ENCODE measurements at places on chromosomes 3 and 15.

DNA sequence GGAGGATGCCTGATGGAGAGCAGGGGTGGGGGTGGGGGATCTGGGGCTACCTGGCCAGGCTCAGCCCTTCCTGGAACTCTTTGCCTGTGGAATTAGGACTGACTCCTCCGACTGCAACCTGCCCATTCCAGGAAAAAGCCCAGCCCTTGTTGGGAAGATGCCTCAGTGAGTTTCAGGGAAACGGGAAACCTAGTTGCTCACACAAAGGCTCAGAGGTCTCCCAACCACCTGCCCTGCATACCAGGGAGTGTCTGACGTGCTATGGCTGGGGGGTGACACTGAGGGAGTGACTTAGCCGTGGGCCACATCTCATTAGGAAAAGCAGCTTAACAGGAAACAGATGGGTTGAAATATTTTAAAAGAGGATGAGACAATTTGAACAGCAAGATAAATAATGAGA, 27.9 kb downstream of the CYP8B1 start:
- no peak for DNase-seq

DNA sequence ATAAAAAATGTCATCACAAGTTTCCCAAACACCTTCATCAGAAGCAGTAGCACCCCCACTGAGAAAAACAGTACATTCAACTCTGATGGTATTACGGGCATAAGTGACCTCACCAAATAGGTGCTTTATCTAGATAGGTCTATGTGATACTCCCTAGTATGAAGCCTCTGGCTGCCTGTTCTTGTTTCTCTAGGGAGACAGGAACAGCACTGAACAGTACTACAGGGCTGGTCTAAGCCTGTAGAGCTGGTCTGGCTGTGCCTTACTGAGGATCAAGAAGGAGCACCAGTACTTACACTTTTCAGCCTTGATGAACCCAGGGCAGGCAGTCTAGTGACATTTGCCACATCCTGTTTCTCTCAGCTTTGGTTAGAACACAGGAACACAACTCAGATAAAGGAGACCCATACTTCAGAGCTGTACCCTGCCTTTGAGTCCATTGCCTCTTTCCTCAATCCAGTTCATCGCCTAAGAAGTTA, 35.9 kb downstream of the OXNAD1 start:
- DNase-seq, result peak; percentile 23

- no peak for DNase-seq
These were observed 7.2 kb downstream of the PCOLCE2 start for GRCh38 chr3:142881445-142882224.

- DNase-seq, result no peak
These were observed 38.2 kb upstream of the RNF7 start for GRCh38 chr3:141699897-141700296.

GRCh38 chr3:100525753-100526612, 33.6 kb downstream of the TMEM45A start:
- DNase-seq, result no peak

- DNase-seq, result no peak
These were observed 70.2 kb upstream of the GADL1 start for GRCh38 chr3:30964612-30965011.

- DNase-seq, result no peak
These were observed 186.5 kb upstream of the SLITRK3 start for GRCh38 chr3:165382672-165383071.

DNA sequence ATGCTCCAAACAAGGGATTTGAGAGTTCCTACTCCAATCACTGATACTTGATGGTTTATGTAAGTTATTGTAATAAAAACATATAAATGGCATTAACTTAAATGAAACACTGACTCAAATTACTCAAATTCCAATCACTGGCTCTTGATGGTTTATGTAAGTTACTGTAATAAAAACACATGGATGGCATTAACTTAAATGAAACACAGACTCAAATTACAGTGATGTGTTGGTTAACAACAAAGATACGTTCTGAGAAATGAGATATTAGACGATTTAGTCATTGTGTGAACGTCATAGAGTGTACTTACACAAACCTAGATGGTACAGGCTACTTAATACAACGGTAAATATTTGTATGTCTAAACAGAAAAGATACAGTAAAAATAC, 6.6 kb downstream of the MOBP start:
- no peak for DNase-seq

DNA sequence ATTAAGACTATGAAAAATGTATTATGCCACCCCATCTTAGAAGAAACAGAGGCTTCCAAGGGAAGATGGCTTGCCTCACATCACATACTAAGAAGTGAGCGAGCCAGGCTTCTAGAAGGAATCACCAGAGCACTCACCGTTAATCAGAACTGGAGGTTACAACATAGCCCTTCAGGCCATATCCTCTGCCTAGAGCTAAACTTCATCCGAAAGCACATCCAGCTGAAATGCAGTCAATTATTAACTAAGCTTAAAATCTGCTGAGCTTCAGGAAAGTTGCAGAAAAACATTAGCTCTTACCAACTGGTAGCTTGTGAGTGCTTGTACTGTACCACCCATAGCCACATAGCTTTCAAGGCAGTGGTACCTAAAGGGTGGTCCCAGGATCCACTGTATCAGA, 483.2 kb downstream of the TBL1XR1 start:
- DNase-seq, result no peak

DNA sequence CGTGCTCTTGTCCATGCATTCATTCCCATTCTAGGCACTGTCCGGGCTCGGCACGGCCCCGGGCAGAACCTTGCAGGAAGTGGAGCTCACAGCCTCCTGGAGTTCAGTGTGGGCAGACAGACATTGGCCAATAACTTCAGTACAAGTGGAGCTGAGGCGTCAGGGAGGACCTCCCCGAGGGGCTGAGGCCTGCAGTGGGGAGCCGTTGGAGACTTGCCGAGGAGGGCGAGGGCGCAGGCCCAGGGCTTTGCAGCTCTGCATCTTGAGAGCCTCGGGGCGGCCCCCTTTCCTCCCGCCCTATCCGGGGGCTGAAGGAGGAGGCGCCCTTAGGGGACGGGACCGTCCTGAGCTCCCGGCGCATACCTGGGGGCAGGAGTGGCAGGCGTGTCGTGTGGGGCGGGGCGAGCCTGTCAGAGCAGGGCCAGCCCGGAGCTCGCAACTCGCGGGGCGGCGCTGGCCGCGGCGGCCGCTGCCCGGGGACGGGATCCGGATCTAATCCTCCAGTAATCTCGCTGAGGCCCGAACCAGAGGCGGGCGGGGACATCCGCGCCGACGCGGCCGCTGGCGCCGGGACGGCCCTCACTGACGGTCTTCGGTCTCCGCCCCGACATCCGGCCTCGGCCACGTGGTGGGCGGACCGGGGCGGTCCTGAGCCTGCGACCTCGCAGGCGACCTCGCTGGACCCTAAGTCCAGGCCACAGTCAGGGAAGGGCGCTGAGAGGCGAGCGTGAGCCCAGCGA, at the start of gene ACY1:
TSS of gene ACY1 (plus strand) at position 698 of the 740 bp plus-strand sequence. CDS start 530 bp downstream, outside the sequence.
- DNase-seq, result peak; percentile 27

DNA sequence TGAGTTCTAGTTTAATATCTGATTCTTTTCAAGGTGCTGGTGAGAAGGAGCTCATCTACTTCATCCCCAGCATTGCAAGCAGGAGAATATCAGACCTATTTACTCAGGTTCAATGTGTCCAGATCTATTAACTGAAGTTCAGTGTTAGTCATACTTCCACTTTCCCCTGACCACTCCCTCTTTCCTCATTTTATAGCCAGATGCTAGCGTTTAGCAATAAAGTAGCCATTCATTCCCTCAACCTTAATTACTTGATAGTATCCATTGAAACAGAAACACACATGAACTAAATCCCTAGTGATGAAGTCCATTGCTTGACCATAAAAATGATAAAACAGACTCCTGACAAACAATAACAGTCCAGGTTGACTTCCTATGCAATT, 60.0 kb downstream of the RPL22L1 start:
- DNase-seq, result no peak

GRCh38 chr15:65087873-65088642, 11.5 kb downstream of the KBTBD13 start:
- DNase-seq, result no peak

- no peak for DNase-seq
These were observed 23.7 kb upstream of the TICRR start for GRCh38 chr15:89551550-89551949.

DNA sequence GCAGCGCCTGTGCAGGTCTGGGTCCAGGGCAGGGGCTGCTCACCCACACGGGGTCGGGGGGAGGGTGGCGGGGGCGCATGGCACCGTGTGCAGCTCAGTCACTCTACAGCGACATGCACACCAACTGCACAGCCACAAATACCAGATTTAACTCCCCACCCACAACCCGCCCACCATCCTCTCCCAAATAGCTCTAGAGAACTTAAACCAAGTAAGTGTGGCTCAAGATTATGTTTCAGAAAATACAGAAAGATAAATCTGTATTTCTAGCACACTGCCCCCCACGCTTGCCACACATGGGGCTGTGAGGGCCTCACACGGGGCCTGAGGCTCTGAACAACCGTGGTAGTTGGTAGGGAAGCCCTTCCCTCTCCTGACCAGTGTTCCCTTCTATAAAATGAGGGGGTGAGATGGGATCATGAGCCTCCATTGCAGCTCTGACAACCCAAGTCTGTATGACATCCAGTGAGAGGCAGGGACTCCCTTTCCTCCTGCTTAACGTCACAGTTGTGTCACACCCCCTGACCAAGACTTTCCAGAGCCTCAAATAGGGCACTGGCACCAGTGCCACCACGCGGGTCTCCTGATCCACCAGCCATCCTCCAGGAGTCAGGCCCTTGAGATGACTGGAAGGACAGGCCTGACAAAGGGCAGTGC, 23.1 kb downstream of the POC1A start:
- DNase-seq, result no peak

GRCh38 chr15:55661428-55661827, 73.3 kb upstream of the PYGO1 start:
- no peak for DNase-seq

Measured in stimulated activated CD8-positive, alpha-beta memory T cell treated with anti-CD3 and anti-CD28 coated beads, Interleukin-7, amount 100 ng/mL, for 1 hour (primary cell).